ENCODE measurements at places on chromosomes 3 and 15.

- DNase-seq: no peak
Observed at GRCh38 chr15:101018016-101018415, 98.9 kb downstream of the LRRK1 start.

DNA sequence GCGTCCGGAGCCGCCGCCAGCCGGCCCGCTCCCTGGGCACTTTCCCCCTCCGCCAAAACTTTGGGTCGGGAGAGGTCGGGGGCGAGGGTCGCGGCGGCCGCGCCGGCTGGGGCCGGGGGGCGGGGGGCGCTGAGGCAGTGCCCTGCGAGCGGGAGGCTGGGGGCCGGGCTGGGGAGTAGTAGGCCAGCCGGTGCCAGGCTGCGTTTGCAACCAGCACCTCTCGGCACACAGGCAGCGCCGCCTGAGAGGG is 452 bp downstream of the BBX start:
- no peak for DNase-seq

GRCh38 chr3:44234648-44235268 is 6.9 kb upstream of the TOPAZ1 start:
- DNase-seq: no peak

DNA sequence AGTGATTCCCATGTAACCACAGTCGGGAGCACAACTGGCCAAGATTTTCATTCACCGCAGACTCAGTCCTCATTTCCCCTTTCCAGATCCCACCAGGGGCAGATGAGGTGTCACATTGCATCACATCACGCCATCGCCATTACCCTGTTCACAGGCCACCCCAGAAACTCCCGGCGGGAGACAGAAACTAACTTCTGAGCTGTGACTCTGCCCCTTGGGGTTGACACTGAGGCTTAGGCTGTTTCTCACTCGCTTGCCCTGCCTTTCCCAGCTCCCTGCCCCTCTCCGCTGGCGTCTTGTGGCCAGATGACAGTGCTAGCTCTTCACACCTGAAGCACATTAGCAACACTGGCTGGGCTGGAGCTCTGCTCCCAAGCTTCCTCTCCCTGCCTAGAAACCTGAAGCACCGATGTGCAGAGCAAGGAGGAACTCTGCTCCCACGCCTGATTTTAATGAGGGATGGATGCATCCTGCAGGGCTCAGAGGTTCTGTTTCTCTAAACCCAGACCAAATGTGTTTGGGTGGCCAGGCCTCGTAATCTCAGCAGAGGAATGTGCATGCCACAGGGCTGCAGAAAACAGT is 88.8 kb upstream of the CTDSPL start:
- no peak for DNase-seq

- DNase-seq: no peak
Observed at GRCh38 chr3:164852866-164853265, 225.4 kb downstream of the SI start.

DNA sequence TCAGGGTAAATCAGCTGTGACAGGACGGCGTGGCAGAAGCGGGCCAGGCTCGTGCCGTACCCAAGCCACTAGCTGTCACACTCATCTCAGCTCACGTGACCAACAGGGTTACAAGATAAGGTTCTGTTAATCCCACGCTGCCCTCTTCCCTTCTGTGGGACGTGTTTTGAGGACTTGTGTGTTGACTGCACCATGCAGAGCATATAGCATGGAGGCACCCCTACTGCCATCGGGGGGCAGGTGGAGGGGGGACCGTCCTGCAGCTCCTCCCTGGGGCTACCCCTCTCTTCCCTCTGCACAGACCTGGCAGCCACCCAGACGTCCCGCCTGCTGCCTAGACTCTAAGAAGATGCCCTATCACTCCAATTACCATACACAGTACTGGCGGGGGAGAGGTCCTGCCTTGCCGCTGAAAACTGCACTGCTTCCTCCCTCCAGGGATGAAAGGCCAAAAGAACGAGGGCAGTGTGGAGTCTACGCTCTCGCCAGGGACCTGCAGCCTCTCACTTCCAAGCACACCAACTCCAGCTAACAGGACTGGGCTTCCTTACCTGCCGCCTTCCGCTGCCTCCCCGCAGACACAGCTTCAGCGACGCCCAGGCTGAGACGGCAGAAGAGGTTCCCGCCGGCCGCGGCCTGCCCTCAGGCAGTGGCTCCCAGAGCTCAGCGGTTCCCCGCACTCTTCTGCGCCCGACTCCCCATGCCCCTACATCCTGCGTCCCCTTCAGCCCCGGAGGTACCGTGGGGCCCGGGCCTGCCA is at the start of gene TNK2:
Gene TNK2, minus strand, starts transcription at position 618 of the 760 bp plus-strand sequence. CDS start 19,963 bp downstream, outside the sequence.
- DNase-seq: no peak

Measured in HEK293T (cell line).